CD4-positive, alpha-beta T cell treated with Interleukin-21 for 1 hour (primary cell): ENCODE measurements at places on chromosomes 4 and X.

GRCh38 chrX:43703211-43703791 is 47.2 kb downstream of the MAOA start:
- no peak for DNase-seq

GRCh38 chr4:99790796-99791617 is 25.6 kb upstream of the DAPP1 start:
- no peak for DNase-seq

GRCh38 chr4:138599965-138600364 is 357.8 kb upstream of the SLC7A11 start:
- no peak for DNase-seq

DNA sequence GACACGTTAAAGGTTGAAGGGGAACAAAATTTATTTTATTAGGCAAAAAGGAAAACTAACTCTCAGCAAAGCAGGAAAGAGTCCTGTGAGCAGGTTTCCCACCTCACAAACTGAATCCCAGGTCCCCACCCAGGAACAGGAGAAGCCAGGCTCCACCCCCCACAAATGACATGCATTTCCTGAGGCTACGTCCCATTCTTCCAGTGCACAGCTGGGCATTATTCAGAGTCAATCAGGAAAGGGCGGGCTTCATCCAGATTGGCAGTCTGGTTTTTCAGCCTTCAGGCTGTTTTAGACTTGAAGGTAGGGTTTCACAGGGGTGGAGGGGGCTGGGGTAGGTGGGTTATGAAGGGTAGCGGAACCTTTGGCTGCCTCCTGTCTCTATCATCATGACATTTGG is 11.9 kb upstream of the ASIC5 start:
- no peak for DNase-seq

- DNase-seq: no peak
Observed at GRCh38 chrX:68930542-68931317, 101.9 kb downstream of the EFNB1 start.
